Stimulated activated CD8-positive, alpha-beta memory T cell treated with anti-CD3 and anti-CD28 coated beads, Interleukin-7, amount 100 ng/mL, for 1 hour (primary cell): ENCODE measurements at places on chromosomes 7 and 10.

DNA sequence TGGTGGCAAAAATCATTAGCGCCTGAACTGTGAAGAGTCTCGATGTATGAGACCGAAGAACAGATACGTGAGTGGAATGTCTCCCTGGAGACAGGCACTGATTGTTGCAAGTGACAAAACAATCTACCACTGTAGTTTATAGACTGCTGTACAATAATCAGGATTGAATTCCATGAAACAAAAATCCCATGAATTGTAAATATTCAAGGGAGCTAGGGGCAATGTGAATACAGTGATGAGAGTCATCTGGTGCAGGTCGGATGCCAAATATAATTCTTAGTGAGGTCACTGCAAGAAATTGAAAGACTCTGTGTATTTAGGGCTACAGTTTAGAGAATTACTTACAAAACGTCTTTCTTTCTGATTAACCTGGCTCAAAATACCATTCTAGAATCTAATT is 594.4 kb upstream of the VSTM2A start:
- no peak for DNase-seq

GRCh38 chr10:77546042-77546441 is 91.6 kb downstream of the KCNMA1 start:
- no peak for DNase-seq

GRCh38 chr7:70426249-70426880 is 705.6 kb upstream of the GALNT17 start:
- DNase-seq = no peak

DNA sequence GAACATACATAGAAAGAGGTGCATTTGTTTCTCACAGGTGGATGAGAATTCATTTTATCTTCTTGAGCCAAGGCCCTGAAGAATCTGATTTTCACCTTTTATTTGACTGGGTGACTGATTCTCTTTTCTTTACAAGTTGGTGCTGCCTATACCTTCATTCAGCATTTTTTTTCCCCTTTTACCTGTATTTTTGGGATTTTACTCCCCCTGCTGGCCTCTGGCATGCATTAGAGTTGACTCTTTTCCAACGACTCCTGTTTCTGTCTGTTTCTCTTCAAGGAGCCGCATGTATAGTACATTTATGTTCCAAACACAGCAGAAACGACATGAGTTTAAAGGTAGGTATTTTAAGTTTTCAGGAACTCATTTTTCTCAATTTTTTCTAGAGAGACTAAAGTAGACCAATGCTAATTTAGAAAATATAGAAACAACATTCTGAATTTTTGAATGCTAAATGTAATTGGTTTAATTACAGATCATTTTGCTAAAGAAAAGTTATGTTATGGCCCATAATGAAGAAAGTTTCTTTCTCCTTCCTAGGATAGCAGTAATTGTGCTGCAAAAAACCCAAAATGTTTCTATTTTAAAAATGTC is 149.8 kb upstream of the HDAC9 start:
- no peak for DNase-seq

GRCh38 chr7:79692015-79692414 is 238.5 kb upstream of the MAGI2 start:
- DNase-seq = no peak

- DNase-seq = no peak
Measured at GRCh38 chr10:23351926-23352519, 7.4 kb upstream of the C10orf67 start.

DNA sequence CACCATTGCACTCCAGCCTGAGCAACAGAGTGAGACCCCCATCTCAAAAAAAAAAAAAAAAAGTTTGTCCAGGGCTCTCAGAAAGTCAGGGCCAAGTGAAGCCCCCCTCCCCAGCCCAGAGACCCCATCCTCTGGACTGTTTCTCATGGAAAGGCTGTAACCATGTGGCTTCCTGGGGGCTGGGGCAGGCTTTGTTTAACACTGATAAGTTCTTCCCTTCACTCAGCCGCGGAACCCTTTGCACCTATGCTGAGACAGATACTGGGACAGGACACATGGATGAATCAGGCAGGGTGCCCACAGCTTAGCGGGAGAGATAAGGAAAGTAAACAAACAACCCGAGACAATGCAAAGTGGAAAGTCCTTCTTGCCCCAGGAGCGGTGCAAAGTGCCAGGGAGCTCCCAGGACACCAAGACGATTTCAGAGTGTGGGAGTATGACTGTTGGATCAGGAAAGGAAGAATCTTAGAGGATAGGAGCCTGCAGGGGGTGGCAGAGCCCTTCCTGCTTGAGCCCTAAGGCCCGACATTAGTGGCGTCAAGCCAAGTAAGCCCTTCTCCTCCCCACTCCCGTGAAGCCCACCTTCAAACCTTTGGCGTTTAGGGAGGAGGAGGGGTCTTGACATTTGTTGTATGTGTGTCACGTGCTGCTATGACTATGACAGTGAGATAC is 11.6 kb downstream of the MLXIPL start:
- DNase-seq = no peak

DNA sequence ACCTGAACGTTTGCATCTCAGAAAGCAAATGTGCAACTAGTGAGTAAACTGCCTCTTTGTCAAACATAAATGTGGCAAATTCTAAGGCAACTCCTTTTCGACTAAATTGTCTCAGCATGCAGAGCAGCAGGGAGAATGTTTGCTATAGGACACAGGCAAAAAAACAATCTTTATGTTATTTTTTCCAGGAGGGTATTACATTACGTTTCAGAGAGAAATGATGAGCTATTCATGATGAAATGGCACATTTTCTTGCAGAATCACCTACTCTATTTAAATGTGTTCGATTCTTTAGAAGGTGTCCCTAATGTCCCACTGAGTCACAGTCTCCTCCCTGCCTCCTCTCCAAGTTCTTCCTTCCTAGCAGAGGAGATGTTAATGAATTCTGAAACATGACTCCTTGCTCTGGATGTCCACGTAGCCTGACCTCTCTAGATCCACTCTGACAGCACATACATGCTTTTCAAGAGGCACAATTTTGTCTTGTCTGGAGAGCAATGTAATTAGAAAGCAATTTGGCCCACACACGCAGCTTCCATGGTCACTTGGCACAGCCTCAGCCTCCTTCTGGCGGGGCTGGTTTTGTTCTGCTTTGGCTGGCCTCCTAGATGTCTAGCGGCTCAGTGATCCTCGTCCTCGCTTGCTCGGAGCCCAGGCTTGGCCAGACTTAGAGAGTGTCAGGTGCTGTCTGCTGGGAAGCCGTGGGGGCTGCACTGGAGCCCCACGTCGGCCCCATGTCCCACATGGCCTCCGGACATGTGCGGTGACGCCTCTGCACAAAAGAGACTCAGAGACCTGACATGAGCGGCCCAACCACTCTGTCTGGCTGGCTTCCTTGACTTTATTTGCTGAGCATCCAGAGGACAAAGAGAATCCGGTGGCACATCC is 125.7 kb upstream of the ZNF438 start:
- no peak for DNase-seq
